ENCODE measurements at places on chromosomes 16 and 17.
A peak's percentile ranks its signal among the peaks of the same experiment; 100 is the strongest.

GRCh38 chr17:278055-278675 is 74.4 kb downstream of the RPH3AL start:
- ATAC-seq: no peak

DNA sequence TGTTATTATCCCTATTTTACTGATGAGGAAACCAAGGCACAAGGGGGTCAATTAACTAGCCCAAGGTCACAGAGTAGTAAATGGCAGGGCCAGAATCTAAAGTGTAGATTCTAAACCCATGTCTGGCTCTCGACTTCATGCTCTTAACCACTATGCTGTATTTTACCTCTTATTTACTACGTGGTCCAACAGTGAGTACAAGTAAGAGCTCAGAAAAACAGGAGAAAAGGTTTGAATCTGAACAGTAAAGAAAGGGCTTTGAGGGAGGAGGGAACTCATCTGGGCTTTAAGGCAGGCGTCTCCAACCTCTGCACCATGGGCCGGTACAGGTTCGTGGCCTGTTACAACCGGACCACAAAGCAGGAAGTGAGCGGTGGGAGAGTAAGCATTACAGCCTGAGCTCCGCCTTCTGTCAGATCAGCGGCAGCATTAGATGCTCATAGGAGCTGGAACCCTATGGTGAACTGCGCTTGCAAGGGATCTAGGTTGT is 62.9 kb downstream of the SMURF2 start:
- no peak for ATAC-seq

DNA sequence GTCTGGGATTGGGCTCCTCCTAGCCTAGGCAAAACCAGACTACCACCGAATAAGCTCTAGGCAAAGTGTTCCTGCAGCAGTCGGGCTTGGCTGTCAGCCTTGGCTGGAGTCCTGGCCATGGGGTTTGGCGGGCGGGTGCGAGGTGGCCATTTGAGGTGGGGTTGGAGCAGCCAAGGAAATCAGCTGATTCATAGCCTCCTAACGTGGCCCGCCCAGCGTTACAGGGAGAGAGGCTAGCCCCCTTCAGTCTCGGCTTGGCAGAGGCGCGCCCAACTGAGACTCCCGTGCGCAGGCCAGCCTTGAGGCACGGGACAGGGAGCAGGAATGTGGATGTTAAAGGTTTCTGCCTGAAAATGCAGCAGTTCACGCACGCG is 1.9 kb downstream of the PMP22 start:
- ATAC-seq: peak; percentile 16

DNA sequence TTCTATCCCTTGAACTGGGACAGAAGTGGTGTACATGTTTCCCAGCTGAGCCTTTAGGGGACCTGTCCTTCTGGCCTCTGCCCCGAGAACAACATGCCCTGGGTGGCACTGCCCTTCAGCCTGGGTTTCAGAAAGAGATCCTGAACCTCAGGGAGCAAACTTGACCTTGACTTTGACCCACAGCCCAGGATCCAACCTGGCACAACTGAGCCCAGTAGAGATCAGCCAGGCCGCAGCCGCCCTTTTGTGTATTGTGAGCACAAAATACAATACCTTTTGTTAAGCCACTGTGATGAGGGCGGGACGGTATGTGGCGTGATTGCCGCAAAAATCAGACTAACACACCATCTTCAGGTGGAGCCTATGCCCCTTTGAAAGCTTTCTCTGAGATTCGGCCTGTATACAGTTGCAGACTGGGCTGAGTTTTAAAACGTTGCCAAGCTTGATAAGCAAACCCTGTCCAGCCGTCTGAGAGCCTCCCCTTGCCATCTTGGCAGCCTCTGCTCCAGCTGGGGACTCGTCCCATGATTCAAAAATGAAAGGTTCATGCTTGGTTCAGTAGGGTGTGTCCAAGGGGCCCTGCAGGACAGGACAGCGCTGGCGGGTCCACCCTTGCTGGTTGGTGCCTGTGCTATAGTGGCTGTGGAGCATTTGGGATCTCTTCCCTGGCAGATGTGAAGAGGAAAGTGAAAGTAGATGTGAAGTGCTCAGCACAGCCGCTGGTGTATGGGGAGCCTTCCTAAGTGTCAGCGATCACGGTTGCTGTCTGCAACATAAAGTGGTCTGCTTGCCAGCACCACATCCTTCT is 40.3 kb downstream of the FOXL1 start:
- ATAC-seq: no peak

DNA sequence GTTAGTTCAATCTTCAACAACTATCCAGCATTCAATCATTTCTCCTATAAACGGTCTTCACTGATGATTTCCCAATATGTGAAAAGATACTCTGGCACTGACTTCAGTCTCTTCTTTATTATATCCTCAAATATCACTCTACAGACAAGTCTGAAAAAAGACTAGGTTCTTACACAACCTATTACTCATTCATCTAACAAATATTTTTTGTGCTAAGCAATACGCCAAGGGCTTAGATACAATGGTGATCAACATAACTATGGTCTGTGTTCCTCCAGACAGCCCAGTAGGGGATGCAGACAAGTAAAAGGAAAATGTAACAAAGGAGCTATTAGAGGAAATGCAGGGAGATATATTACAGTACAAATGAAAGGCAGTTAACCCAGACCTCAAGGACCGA is 63.9 kb downstream of the MYO1D start:
- no peak for ATAC-seq

GRCh38 chr16:67509016-67509415 is 19.6 kb upstream of the RIPOR1 start:
- ATAC-seq: no peak

DNA sequence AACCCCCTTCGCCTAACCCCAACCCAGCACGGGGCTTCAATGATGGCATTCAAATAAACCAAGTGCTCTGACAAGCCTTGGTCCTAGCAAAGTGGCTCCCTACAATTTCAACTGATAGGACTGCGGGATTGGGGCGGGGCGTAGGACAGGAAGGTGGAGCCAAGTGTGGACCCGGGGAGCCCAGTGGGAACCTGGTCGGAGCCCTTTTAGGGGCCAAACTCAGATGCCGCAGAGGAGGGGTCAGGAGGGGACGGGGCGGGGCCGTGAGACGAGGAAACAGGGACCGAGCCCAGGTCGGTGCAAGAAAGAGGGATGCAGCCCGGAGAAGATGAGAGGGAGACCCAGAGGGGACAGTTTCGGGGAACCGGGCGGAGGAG is 13.2 kb upstream of the CDIPT start:
- no peak for ATAC-seq

GRCh38 chr16:62752854-62753253 is 716.6 kb upstream of the CDH8 start:
- no peak for ATAC-seq

DNA sequence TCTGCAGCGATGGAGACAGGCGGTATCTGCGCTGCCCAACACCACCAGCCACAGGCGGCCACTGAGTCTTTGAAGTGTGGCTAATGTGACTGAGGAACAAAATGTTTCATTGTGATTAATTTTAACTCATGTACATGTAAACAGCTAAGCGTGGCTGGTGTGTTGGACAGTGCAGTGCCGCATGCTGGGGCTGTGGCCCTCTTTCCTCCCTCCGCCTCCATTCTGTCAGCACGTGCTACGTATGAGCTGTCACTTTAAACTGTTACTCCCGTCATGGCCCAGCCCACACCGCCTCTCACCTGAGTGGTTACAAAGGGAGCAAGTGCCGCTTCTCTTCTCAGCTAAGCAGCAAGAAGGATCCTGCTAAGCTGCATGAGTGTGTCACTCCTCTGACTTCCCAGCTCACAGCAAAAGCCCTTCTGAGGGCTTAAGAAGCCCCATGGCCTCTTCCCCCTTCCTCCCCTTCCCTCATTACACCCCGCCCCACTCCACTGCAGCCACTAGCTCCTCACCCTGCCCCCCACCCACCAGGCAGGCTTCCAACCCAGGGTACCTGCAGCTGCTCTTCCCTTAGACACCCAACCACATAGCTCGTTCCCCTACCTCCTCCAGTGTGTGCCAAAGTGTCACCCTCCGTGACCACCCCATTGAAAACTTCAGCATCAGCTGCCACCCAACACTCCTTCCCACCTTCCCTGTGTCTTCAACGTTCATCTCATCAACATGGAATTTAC is 15.0 kb downstream of the HASPIN start:
- ATAC-seq: peak; percentile 58

DNA sequence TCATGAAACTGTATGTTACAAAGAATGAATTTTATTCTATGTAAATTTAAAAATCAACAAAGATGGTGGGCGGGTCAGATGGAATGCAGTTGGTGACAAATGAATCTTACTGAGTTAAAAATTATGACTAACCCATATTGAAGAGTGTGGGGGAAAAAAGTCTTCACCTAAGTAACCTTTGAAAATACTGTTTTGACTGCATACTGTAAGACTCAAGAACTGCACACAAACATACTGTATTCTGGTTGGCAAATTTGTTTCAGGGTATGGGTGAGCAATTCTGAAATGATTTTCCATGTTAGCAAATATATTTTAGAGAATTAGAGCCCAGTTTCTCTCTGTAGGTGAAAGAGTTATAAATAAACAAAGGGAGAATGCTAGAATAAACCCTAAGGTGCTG is 153.7 kb upstream of the KCNJ18 start:
- no peak for ATAC-seq

- ATAC-seq: no peak
Measured at GRCh38 chr16:50681021-50681885, at the start of gene SNX20. TSS of gene SNX20 (minus strand) at chr16:50681312. CDS start at chr16:50677526, 3,786 bp downstream.

DNA sequence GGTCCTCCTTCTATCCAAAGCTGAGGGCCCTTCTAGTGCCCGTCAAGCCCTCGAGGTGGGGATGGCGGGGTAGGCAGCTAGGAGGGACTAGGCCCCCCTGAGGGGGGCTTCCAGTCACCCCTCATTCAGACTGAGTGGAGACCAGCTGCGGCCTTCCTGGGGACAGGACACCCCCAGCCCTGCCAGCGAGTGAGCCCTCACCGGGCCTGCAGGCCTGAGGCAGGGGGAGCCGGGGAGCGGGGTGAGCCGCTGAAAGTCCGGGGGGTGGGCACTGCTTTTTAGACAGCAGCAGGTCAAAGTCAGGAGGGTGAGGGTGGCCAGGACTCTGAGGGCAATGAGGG is 8.7 kb upstream of the KREMEN2 start:
- no peak for ATAC-seq

DNA sequence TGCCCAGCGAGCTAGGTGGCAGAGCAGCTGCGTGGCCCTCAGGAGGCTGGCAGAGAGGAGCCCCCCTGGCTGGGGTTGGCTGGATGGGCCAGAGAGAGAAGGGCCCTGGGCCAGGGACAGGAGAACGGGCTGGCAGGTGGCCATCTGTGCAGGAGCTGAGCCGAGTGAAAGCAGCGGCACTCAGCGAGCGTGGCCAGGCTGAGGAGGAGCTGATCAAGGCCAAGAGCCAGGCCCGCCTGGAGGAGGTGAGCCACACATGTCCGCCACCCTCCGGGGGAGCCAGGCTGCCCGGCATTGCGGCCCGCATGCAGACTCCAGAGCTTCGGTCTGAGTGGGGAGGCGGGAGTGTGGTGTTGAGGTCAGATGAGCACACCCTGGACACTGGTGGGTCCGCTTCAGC is 2.1 kb upstream of the RAC3 start:
- no peak for ATAC-seq

DNA sequence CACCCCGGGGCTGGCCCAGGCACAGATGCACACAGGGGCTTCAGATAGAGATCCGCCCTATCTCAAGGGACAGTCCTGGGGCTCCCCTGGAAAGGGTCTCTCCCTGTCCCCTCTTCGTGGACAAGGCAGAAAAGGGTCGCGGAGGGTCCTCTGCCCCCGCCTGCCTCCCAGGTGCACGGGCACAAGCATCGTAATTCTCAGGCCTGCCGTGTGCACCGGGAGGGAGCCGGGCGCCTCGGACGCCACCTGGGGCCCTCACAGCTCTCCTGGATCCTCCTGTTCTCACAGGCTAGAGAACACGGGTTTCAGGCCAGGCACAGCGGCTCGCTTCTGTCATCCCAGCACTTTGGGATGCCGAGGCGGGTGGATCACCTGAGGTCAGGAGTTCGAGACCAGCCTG is 11.9 kb upstream of the PABPN1L start:
- no peak for ATAC-seq

DNA sequence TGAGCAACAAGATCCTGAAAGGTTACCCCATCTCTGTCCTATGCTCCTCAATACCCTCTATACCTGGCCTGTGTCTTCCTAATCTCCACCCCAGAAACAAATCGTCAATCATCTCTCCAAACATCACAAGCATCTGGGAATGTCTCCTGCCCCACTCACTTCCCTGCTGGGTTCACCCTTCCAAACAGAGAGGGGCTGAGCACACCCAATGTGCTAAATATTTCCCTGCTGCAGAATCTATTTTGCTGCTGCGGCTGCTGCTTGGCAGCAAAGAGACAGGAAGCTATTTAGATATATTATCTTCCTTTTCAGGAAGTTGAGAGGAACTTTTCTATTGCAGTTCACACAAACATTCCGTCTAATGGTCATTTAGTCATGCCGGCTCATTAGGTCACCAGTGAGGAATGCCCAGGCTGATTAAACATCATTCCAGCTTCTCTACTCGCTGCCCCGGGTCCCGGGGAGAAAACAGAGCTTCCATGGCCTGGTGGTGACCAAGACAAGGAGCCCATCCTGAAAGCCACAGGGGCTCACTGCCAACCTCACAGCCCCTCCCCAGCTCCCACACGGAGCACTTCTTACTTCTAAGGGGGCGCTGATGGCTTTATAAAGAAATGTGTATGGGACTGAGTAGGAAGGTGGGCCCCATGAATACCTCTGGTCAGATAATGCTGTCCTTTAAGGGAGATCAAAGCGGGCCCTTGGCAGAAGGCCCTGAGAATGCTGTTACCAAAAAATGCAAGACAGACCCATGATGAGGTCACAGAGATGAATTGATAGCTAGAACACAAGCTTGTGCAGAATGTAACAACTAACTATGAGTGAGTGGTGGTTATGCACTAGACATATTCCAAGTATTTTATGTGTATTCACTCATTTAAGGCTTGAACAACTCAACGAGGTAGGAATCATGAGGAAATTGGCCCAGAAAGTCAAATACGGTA is 218.3 kb downstream of the SOX9 start:
- ATAC-seq: no peak

DNA sequence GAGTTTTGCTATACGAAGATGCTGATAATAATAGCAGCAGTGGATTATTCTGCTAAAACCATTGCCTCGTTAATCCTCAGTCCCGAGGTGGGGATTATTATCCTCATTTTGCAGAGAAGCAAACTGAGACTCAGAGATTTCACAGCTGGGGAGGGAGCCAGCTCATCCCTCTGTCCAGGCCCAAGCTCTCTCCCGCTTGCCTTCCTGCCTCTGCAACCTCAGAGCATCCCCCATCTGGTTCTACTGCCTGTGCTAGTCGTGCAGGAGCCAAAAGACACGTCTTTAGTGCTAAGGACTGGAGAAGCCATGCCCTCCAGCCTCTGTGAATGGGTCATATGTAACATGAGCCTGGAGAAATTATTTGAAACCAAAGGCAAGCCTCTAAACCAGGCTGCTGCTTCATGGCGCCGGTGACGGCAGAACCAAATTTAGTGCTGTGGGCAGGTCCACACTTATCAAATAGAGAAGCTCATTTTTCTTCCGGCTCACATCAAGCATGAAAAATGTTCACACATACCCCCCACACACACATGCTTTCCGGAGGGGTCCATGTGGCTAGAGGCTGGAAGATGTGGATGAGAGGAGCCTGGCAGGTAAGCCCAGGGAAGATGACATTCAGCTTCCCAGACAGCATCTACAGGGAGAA is 13.5 kb downstream of the MAPT start:
- no peak for ATAC-seq
